ENCODE measurements at places on chromosomes 16 and 17.

GRCh38 chr16:1275791-1276579 is 20.1 kb downstream of the TPSD1 start:
- DNase-seq = no peak

GRCh38 chr16:68338326-68339119 is 27.7 kb downstream of the PRMT7 start:
- no peak for DNase-seq

DNA sequence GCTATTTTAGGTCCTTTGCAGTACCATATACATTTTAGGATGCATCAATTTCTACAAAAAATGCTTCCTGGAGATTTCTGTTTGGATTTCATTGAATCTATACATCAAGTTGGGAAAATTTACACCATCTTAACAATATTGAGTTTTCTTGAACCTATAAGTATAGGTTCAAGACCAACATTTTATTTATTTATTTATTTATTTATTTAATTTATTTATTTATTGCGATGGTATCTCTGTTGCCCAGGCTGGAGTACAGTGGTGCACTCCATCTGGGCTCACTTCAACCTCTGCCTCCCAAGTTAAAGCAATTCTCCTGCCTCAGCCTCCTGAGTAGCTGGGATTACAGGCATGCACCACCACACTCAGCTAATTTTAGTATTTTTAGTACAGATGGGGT is 125.0 kb upstream of the HS3ST2 start:
- DNase-seq = no peak

DNA sequence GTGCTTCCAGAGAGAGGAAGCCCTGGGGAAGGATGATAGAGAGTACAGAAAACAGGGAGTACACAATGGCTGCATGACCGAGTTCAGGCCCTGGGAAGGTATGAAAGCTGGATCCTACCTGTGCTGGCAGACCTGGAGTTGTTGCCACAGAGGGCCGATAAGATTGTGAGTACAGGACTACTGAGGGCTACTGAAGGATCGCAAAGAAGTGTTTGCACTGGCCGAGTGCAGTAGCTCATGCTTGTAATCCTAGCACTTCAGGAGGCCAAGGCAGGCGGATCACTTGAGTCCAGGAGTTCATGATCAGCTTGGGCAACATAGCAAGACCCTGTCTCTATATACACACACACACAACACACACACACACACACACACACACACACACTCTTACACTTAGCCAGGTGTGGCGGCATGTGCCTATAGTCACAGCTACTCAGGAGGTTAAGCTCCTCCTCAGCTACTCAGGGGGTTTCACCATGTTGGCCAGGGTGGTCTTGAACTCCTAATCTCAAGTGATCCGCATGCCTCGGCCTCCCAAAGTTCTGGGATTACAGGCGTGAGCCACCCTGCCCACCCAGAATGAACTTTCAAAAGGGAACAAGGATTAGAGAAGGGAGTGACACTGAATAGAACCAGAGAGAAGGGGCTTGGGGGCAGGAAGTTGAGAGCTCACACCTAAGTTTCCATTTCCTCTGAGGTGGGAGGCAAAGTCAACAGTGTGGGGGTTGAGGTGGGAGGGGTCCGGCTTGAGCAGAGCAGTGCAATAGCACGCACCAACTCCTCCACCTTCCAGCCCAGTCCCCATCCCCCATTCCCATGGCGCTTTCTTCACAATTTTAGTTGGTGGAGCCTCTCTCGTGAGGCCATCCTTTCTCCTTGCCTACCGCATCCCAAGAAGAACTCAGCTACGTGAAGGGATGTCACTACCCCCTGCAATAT is 7.5 kb downstream of the SCIMP start:
- peak; percentile 55 for DNase-seq

DNA sequence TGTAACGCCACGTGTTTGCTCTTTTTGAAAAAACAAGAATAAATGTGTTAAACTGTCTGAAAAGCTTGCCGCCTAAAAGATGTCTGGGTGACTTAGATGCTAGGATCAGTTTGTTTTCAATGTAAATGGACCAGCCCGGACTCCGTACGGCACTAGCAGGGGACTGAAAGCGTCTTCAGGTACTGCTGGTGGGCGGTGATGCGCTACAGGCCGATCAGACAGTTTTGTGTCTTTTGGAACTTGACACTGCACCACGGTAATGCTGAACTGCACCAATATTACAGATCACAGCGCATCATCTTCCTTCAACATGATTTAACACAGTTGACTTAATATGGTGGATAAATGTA is 727 bp upstream of the MBTPS1 start:
- DNase-seq = peak; percentile 28

GRCh38 chr17:29069526-29070041 is 26.6 kb downstream of the PIPOX start:
- DNase-seq = no peak

- DNase-seq = no peak
Observed at GRCh38 chr17:2176499-2177169, 121.7 kb downstream of the HIC1 start.

DNA sequence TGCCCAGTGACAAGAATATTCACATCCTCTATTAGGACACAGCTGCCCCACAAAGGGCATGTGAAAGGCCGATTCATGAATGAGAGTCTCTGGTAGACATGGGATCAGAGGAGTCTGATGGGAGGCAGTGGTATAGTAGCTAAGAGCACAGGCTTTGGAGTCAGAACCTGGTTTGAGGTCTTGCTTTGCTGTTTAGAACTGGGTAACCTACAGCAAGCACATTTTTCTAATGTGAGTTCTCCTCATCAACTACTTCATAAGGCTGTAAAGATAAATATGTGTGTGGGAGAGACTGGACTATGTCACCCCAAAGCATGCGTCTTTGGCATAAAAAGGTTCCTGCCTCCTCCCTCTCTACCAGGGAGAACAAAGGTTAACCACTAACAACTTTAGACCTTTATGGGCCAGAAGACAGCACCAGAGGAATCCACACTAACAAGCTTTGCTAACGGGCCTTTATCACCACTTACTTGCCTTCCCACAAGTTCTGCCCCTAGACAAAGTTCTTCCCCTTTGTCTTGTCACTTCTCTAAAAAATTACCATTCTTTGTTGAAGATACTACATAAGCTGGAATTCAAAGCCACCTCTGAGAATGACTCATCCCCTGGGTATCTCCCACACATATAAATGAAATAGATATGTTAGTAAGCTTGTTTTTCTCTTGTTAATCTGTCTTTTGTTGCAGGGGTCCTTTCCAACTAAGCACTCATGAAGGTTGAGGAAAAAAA is 21.1 kb downstream of the CDR2 start:
- DNase-seq = peak; percentile 17

DNA sequence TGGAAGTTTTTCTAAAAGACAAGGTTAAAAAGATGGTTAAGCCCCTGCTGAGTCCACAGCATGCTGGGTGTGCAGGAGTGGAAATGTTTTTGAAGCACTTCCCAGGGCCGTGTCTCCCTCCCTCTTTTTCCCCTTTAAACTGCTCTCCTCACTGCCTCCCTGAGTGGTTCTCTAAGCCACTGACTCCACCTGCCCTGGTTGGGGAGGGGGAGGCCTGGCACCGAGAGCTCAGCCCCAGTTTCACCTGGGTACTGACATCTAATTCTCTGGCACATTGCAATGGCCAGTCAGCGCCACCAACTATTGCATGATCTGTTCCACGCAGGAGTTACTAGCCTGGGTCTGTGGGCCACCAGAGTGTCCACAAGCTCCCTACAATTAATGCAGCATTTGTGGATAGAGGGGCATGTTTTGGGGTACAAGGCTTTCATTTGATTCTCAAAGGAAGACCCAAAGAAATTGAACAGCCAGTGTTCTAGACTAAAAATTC is 22.7 kb downstream of the MPP3 start:
- no peak for DNase-seq

GRCh38 chr17:74196541-74197317 is 6.7 kb upstream of the RPL38 start:
- DNase-seq = no peak

DNA sequence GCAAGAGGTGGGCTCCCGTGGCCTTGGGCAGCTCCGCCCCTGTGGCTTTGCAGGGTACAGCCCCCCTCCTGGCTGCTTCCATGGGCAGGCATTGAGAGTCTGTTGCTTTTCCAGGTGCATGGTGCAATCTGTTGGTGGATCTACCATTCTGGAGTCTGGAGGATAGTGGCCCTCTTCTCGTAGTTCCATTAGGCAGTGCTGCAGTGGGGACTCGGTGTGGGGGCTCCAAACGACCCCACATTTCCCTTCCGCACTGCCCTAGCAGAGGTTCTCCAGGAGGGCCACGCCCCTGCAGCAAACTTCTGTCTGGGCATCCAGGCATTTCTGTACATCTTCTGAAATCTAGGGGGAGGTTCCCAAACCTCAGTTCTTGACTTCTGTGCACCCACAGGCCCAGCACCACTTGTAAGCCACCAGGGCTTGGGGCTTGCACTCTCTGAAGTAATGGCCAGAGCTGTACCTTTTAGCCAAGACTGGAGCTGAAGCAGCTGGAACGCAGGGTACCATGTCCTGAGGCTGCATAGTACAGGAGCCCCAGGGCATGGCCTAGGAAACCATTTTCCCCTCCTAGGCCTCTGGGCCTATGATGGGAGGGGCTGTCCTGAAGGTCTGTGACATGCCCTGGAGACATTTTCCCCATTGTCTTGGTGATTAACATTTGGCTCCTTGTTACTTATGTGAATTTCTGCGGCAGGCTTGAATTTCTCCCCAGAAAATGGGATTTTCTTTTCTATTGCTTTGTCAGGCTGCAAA is 6.0 kb downstream of the PRKAR1A start:
- DNase-seq = no peak

DNA sequence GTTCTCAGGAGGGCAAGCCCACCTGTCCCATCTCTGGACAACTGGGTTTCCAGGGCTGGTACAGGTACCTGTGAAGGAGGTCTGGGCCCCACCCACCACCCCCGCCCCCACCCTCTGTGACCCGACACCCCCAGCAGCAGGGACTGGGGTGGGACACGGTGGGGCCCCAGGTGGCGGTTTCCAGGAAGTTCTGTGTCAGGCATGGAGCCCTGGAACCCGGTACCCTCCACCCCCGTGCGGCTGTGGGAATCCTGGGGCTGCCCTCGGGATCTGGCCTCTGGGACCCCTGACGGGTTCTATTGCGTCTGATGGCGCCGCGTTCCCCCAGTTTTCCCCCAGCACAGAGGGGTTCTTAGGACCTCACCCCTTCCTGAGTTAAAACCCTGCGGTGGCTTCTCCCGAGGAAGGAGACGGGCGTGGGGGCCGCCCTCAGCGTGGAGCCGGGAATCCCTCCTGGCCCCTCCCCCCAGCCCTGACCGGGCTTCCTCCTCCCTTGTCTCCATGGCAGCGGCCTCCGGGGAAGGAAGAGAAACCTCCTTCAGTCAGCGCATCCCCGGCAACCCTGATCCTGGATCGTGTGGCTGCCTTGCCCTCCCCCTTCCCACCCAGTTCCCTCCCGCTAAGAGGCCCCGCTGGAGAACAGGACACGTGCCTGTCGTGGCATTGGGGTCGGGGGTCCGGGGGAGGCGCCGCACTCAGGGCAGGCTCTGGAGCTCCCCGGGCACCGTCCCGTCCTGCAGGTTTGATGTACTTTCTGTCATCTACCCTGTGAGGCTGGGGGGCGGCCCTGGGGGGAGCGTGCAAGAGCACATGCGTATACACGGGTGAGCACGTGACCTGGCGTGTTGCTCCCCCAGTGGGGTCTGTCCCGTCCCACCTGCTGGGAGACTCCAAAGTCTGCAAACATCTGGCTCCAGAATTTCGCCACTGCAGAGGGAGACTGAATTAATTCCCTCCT is 30.3 kb downstream of the CACNA1H start:
- no peak for DNase-seq

- DNase-seq = no peak
Observed at GRCh38 chr16:56246051-56246817, 54.9 kb downstream of the GNAO1 start.

- no peak for DNase-seq
Observed at GRCh38 chr17:8552577-8553320, 77.8 kb downstream of the MYH10 start.

DNA sequence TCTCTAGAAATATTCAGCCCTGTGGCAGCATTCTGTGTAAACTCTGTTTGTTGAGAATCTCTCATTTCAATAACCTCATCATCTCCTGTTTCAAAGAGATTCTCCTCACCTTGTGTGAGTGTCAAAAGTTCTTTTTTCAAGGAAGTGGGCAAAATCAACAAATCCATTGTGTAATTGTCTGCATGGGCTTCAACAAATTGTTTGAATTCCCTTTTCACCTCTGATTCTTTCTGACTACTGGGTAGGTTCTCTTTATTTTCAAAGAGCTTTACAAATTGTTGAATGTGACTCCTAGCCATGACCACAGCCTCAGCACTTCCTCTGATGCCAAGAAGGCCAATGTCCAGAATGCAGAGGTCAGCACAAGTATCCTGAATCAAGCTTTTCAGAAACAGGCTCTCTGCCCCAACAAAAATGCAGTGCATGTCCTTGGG is 48.0 kb downstream of the N4BP1 start:
- no peak for DNase-seq

DNA sequence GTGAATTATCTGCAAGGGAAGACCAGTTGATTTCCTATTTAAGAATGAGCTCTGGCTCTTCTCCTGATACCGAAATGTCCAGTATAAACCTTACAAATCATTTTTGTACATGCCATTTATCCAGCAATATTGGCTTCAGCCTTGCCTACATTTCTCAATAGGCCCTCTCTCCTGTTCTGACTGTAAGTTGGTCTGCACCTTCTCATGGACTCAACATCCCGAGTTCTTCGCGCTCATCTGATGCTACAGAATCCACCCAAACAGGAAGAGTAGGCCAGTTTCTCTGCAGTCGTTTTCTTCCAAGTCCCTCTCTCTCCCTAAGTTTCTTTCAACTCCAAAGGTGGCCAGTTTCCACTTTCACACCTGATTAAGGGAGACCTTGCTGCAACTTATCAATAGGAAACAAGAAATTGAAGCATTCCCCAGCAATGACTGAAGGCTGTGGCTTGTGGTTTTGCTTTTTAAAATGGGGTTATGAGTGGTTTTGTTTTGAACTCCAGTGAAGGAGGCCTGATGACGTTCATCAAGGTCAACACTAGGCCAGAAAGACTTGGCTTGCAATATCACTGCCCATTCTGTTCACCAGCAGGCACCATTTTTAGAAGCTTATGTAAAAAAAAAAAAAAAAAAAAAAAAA is 383.0 kb downstream of the MAF start:
- DNase-seq = peak; percentile 34

DNA sequence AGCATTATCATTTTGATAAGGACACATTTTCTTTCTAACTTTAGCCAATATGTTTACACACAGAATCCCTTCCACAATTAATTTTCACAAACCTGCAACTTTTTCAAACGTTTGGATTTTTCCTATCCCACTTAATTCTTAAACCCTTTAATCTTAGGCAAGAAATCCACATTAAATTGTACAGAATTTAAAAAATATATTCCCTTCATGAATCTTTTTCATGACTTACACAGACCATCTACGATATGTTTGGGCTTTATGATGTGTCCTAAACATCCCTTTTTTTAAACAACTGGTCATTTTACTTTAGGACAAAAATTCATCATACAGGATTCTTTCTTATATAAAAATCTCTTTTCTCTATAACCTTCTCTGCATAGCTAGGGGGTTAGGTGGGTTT is 241.5 kb upstream of the CNTNAP4 start:
- no peak for DNase-seq

- no peak for DNase-seq
Observed at GRCh38 chr16:8964462-8964861, 756 bp upstream of the USP7 start.
